ENCODE measurements at places on chromosomes 6 and 20.

DNA sequence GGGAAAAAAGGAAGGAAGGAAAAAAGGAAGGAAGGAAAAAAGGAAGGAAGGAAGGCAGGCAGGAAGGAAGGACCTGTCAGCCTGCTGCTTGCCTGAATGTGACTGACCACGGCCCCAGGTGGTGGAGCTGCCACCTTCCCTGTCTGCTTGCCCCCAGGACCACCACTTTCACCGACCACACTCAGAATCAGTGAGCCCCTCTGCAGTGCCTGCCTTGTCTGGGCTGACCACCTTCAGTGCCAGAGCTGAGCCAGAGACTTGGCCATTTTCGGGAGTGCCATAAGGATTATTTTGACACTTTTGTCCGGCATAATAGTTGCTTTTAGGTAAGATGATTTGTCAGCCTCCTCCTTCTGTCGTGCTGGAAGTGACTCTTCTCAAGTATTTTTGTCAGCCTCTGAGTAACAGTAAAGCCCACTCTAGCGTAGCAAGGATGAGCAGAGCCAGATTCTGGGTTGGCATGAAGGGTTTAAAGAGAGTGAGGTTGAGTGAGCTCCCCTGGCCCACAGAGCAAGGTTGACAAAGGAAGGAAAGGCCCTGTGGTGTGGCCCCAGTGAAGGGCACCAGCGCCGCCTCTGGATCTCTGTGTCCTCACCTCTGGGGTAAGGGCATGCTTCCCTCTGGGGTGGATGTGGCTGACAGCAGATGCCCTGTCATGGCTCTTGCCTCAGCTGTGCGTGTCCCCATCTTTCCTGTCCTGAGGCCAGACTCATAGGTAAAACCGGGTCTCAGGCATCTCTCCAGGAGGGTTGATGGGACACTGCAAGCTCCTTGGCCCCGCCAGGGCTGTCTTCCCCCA lies 214.7 kb upstream of the FOXQ1 start:
- no peak for DNase-seq

- no peak for DNase-seq
Measured at GRCh38 chr6:108294297-108294726, 542 bp upstream of the AFG1L start.

DNA sequence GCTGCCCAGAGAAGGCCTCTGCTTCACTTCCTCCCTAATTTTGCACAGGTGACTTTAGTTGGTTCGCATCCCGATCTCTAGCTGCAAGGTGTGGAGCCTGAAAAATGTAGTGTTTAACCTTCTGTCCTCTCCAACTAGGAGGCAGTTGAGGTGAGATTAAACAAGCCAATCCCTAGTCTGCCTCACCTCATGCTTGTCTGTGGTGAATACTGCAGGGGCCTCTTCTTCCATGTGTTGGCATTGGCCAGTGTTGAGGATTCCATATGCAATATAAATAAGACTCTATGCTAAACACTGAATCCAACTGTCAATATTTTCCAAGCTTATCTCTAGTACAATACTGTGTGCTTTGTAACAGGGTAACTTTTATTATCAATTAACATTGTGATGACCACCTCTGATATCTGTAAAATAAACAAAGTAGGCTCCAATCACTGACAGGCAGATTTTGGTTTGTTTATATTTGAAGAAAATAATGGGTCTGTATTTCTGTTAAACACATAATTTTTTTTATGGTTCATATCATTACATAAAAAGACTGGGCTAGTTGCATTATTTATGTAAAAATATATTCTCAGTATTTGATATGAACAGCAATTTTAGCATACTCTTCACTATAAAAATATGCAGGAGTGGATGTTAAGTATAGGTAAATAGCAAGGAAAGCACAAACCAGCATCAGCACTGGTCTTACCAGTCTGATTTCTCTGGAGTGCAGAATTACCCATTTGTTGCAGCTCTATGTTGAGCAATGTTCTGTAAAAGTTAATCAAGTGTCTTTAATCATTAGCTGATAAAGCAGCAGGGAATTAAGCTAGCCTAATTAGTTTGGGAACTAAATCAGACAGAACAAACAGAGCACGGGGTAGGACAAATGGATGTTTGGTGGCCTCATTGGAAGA lies 74.0 kb downstream of the ANKRD6 start:
- no peak for DNase-seq

DNA sequence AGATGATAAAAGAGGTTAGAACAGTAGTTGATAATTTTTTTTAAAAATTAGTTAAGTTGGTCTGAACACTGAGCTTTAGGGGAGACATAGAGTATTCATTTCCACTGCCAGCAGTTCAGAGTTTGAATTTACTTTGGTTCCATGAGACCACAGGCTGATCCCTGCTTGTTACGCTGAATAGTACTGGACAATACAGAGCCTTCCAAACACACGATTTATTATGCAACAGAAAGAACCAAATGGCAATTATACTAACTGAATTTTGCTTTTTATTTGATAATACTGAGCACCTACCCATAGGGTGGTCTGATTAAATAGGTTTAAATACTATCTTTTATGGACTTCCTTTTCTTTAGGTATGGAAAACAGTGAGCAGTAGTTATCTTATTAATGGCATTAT lies 111.4 kb downstream of the POPDC3 start:
- DNase-seq = no peak
